NCI-H2171 treated with DMSO at 0.1 percent for 48 hours (cell line): ENCODE measurements at places on chromosomes 2 and 18.

DNA sequence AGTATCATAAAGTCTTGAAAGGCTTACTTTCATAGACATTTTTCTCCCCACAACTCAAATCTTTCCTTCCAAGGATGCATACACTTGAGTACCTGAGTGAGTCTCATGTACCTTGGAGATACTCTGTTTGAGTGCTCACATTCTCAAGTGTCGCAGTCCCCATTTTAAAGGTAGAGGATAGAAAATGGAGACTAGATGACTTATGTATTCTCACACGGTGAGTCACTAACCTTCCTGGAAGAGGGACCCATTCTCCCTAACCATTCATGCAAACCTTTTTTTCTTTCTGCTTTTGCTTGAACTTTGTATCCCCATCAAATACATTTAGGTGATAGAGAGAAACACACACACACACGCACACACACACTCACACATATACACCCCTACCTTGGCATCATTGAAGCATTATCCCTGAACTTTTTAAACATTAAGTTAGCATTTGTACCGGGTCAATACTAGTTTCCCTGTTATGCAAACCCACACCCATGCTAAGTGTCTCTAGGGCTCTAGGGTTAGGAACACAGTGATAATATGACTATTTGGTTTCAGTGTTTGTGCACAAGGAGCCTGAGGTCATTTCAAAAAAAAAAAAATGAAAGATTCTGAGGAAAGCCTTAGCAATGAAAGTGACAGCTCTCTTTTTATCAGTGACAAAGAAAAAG, 236.2 kb downstream of the IKZF2 start:
- DNase-seq, result no peak

DNA sequence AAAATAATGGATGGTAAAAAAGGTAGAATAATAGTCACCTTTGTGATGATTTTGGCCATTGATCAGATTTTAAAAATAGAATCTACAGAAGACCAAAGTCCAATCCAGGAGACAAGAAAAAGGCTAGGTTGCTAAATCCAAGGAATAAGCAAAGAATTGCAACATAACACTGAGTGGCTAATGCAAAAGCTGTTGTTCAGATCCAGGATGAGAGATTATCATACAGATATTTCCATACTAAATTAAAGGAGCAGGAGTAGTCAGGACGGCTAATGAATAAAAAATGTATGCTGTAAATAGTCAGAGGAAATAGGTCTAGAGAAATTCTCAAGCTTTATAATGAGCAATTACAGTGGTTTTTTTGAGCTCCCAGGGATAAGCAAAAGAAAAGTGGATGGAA, 745.9 kb upstream of the ACVR2A start:
- DNase-seq, result no peak

DNA sequence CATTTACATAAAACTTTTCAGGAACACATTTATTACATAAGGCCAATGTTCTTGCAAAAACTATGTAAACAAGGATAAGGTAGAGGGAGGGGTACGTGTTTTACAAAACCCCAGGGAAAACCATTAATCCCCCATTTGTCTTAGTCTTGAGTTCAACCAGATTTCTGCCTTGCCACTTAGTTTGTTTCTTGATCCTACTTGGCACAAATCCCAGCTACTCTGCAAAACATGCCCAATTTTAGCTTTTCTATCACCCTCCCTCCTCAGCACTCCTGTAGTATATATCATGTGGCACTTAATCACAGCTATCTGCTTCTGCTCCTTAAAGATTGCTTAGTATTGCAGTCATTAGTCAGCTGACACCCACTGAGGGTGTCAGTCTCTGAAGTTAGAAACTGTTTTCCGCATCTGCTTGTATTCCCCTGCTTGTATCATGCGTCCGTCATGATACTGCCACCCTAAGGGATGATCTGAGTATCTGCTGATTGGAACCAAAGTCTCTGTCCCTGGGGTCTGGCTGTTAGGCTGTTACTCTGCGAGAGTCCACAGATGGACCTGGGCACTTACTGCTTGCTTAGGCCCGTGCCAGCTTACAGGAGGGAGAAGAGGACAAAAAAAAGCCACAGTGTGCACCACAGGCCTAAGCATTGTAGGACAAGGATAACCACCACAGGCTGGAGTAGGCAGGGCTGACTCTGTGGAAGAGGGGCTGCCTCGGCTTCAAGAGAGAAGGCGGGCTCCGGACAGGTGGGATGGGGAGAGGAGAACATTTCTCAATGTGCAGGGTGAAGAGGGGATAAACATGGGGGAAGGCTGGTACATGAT, 82.2 kb downstream of the EPAS1 start:
- DNase-seq, result peak; percentile 92

GRCh38 chr2:237319086-237319820, 94.7 kb downstream of the COL6A3 start:
- no peak for DNase-seq

- peak; percentile 92 for DNase-seq
Measured at GRCh38 chr2:109497911-109498870, 115.6 kb downstream of the SEPTIN10 start.

- DNase-seq, result peak; percentile 48
Measured at GRCh38 chr2:8203364-8203763, 478.5 kb upstream of the ID2 start.

- DNase-seq, result no peak
Measured at GRCh38 chr2:201128933-201129505, 13.1 kb downstream of the CFLAR start.
